ENCODE measurements at places on chromosomes 3 and 15. TPM values are rescaled to one million over a fixed set of nuclear protein-coding genes. Genes with fewer than 3 reads are reported as not detected.

Gene STRA6
- 15.7 TPM for total RNA-seq

Gene PDHB
- total RNA-seq: 49.0 TPM

Gene UNC13C
- total RNA-seq: 0.33 TPM

Gene CMTM6
- 55.9 TPM for total RNA-seq

Gene RHOV
- total RNA-seq: 0.33 TPM

Gene BCL2A1
- not detected for total RNA-seq

Gene AADACL2
- total RNA-seq: not detected

Gene SRGAP3
- total RNA-seq: 4.7 TPM
